ENCODE measurements at places on chromosomes 16 and 17.

DNA sequence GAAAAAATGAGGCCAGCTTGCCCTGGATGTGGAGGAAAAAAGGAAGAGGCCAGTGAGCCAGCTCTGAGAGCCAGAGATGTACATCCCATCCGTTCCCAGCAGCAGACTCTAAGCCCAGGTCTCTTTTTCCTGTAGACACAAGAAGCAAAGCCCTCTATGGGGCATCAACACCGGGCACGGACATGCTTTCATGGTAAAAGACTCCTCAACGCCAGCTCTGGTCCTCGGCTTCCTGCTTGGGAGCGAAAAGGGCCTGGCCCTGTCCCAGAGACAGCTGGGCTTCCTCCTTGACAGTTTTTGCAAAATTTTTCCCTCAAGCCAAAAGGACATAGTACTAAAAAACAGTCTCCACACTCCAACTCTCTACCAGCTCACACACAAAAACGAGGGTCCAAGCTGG, 27.1 kb downstream of the PELP1 start:
- DNase-seq = no peak

GRCh38 chr16:22103441-22103840, 11.1 kb downstream of the VWA3A start:
- DNase-seq = no peak

DNA sequence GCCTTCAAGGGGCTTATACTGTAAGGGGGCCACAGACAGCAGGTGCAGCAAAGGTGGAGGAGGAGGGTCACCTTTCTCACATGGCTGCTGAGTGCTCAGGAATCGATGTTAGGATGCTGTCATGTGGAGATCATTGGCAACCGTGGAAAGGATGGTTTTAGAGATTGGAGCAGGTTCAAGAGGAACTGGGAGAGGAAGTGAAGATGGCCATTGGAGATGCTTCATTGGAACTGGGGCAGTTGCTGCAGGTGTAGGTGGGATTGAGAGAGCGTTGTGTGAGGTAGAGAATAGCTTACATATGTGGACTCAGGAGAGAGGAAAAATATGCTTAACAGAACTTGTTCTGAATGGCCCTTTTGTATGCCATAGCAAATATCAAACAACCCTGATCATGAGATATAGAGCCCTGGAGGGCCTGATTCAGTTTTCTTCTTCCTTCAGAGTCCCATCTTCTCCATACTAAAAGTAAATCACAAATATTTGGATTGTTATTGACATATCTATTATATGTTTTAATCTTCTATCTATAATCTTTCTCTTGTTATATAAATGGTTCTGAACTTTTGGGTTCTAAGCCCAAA, 40.8 kb downstream of the LDHD start:
- peak; percentile 56 for DNase-seq

GRCh38 chr16:4685292-4685691, 8.1 kb upstream of the NUDT16L1 start:
- no peak for DNase-seq
